ENCODE measurements at places on chromosomes 2 and 18.

- DNase-seq = peak; percentile 6
Observed at GRCh38 chr18:12656938-12657683, 796 bp downstream of the SPIRE1 start.

- DNase-seq = no peak
Observed at GRCh38 chr18:43279015-43279744, 1.9 kb upstream of the SYT4 start.

- no peak for DNase-seq
Observed at GRCh38 chr18:11751341-11752115, 62.5 kb downstream of the GNAL start.

GRCh38 chr18:32629292-32629691, 143.5 kb downstream of the KLHL14 start:
- no peak for DNase-seq

- no peak for DNase-seq
Observed at GRCh38 chr2:60934165-60934722, 52.9 kb downstream of the REL start.

GRCh38 chr2:9142551-9143263, 63.9 kb upstream of the ASAP2 start:
- peak; percentile 78 for DNase-seq

GRCh38 chr2:96470636-96471035, 34.5 kb downstream of the NEURL3 start:
- DNase-seq = peak; percentile 48

DNA sequence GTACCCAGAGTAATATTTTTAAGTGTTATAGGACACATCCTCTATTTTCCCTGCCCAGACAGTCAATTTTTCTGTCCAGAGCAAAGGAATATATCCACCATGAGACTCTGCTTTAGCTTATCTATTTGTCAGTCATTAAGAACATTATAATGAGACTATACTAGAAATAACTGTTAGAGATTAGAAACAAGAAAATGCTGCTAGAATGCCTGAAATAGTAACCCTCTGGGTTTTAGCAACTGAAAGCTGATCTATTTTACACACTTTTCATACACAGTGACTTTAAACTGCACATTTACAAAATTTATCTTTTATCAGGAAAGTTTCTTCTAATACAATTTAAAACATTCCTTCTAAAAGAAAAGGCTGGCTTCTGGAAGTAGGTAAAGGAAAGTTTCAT, 39.6 kb downstream of the MBD2 start:
- DNase-seq = no peak

GRCh38 chr2:8259106-8259840, 422.6 kb upstream of the ID2 start:
- no peak for DNase-seq

DNA sequence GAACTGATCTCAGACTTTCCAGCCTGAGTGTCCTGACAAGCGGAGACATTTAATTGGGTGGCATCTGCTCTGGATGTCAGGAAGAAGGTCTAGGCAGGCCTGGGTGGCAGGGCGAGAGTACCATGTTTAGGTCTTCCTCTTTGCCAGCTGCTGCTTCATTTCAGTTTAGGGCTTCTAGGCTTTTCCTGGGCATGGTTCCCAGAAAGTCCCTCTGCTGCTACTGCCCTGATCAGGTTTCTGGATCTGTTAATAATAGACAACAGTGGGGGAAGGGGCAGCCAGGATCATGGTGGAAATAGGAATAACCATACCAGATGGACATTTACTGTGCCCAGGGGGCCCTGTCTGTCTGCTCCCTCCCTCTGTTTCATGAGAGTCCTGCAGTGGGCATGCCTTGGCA, 2.3 kb upstream of the PLCD4 start:
- DNase-seq = no peak

DNA sequence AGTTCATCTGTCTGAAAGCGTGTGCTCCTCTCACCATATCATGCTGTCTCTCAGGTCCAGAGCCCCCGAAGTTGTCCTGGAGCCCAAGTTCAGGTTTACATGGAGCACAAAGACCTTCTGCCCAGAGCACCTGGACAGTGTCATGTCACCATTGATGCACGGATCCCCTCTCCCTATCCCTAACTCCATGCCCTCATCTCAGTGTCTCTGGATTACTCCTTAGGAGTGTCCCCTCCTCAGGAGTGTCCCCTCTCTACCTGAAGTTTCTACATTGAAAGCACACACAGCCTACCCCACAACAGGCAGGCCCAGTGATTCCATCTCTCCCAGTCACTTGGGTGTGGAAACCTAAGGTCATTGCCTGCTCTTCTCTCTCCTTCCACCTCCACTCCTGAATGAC, 144.1 kb upstream of the NCKAP5 start:
- DNase-seq = no peak

GRCh38 chr2:61910603-61911002, 5.1 kb downstream of the COMMD1 start:
- no peak for DNase-seq

DNA sequence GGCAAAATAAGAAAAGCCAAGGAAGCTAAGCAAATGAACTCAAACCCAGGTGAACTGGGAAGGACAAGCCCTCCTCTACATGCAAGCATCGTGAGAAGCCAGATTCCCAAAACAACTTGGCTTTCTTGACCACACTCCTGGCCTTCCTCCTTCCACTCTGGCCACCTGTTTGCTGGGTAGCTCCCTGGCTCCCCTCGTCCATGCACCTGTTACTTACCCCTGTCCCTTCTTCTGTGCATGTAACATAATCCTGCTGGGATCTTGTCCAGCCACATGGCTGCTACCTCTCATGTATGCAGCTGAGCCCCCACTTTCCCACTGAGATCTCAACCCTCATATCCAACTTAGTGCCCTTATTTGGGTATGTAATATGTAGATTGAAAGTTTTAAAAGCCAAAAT, 121.6 kb downstream of the MYO5B start:
- DNase-seq = no peak

DNA sequence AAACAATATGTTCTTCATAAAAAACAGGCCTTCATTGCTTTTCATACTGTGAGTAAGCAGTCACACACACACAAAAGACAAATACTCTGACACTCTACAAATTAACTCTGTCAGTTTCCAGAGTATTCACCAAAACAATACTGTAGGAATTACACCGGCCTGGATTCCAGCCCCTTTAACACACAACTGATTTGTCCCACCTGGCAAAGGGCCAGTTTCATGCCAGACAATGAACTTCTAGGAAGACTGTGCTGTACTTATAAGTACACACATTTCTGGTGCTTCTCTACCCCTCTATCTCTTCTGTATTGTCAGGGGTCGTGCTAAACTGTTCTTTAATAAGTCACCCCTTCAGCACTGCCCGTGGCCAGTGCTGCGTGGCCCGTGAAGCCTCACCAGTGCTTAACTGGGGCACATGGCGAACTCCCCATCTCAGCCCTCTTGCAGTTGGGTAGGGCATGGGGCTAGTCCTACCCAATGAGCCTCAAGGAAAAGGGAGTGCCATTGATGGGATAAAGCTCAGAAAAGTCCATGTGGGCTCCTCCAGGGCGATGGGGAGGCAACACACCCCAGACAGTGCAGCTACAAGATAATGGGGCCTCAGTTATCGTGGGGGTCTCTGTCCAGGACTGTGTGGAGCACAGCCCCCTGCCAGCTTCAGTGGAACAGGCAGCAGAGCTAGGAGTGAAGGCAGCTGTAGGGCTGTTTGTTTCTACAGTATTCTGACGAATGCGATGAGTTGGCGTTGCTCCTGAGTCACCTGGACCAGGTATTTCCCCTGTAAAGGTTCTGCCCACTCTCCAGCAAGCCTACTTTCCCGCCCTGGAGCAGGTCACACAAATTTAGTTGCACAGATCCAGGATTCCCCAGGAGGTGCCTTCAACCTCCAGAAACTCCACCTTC, 99.0 kb downstream of the SP3 start:
- DNase-seq = no peak

DNA sequence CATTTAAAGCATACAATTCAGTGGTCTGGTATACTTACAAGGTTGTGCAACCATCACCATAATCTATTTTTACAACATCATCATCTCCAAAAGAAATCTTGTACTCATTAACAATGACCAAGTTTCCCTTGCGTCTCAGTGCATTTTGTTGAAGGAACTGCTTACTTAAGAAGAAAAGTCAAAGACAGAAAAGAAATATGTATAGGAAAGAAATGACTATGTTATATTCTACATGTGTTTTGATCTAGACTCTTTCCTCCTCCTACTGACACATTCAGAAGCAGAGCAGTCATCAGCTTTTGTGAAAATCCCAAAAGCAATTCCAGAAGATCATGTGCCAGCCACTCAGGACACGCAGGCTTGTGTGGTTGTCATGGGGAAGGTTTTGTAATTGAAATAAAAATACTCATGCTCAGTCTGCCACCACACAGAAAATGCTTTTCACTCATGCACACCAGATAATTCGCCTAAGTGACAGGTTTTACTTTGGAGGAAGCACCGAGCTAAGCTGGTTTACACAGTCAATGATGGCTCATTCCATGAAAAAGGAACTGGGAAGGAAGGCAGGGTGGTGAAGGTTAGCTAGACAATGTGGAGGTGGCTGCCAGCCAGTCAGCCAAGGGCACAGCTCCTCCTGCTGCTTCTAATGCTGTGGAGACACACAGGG, 158.5 kb upstream of the REV1 start:
- DNase-seq = no peak

DNA sequence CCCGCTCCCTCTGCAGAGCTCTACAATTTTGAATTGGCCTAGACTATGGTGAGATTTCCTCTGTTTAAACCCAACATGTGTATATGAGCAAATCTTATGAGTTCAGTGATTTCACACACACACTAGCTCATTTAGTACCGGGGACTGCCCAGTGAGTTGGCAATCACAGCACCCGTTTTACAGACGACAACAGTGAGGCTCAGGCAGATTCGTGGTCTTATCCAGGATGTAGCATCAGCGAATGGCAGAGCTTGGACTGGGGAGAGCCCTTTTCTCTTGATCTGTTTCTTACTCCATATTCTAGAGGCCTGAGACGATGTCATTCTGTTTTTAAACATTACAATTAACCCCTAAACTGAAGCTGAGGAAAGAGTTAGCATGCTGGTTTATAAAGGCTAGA, 419.9 kb downstream of the NBAS start:
- DNase-seq = no peak

DNA sequence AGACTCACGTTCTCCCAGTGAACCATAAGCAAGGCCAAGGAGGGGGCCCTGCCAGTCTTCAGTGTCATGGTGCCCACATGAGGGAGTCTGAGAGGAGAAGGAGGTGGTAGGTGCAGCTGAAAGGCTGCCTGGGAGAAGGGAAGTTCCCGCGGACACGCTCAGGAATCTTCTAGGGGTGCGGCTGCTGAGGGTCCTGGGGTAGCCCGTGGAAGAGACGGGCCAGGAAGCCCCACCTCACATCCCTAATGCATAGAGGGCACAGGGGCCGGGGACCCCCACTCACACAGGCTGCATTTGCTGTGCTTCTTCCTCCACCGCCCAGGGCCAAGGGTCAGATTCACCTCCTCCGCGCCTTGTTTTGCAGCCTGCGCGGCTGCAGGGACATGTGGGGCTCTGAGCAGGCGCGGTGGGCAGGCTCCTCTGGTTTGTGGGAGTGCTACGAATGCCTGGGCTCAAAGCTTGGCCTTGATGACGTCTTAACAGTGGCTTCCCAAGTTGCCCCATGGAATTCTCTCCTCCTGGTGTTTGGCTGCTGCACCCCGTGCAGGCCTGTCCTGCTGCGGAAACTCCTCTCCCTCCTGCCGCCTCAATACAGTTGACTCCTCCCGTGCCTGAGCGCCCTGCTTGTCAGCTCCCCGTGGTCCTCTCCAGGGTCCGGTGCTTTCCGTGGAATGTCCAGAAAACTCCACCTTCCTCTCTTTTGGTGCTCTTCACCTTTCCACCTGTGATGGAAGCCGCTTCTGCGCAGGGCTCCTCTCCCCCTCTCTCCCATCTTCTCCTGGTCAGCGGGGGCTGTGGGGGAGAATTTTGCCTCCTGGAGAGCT, 95.7 kb downstream of the VAPA start:
- no peak for DNase-seq

GRCh38 chr2:69683170-69683971, 39.8 kb upstream of the AAK1 start:
- no peak for DNase-seq

- DNase-seq = no peak
Observed at GRCh38 chr2:182545420-182546167, 118.8 kb upstream of the PDE1A start.

GRCh38 chr2:178522950-178523595, 42.8 kb downstream of the PLEKHA3 start:
- DNase-seq = peak; percentile 41

- no peak for DNase-seq
Observed at GRCh38 chr2:208669394-208669793, 262.8 kb downstream of the PTH2R start.

- no peak for DNase-seq
Observed at GRCh38 chr2:216863946-216864345, 4.1 kb upstream of the TNP1 start.

DNA sequence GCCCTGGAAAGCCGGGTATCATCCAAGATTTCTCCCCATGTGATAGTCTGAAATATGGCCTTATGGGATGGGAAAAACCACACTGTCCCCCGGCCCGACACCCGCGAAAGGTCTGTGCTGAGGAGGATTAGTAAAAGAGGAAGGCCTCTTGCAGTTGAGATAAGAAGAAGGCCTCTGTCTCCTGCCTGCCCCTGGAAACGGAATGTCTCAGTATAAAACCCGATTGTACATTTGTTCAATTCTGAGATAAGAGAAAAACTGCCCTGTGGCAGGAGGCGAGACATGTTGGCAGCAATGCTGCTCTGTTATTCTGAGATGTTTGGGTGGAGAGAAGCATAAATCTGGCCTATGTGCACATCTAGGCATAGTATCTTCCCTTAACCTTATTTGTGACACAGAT, 26.8 kb downstream of the RUFY4 start:
- DNase-seq = no peak

DNA sequence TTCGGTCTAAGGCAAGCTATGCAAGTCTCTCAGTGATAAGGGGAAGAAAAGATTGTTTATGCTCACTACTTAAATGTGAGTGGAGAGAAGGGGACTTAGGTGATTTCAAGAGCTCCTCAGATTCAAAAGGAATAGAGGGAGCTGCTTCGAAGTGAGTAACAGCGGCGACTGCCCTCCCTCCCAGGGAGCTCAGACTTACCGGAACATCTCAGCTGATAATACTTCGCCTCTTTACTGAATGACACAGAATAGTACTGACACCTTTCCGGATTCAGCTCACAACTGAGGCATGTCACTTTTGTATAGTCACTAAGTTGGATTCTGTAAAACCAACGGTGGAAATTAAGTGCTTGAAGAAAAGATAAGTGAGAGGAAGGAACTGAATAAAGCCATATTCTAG, 55.5 kb downstream of the DPP4 start:
- DNase-seq = no peak

DNA sequence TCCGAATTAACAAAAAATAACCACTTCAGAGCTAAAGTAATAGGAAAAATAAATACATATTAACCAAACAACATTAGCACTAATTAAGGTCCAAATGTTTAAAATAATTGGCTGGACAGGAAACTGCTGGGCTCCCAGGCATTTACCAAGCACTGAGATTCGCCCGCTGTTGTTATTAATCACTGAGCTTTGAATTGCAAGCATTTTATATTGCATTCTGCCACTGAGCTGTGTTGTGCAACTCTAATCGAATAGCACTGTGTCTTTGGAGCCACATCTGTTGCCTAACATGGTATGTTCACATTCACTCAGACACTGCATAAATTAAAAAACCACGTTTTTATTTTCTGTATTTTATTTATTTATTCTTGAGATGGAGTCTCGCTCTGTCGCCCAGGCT, 88.9 kb downstream of the SOWAHC start:
- DNase-seq = no peak

- DNase-seq = no peak
Observed at GRCh38 chr2:226963528-226963927, 127.7 kb downstream of the RHBDD1 start.

Data from stimulated activated CD4-positive, alpha-beta T cell treated with anti-CD3 and anti-CD28 coated beads, Interleukin-1b, Interleukin-23, amount 100 ng/mL, for 24 hours (primary cell).